ENCODE measurements at places on chromosomes 4 and X.

- DNase-seq, result no peak
These were observed 67.9 kb downstream of the SMARCA5 start for GRCh38 chr4:143581331-143581946.

GRCh38 chrX:145464650-145465049 lies 217.3 kb downstream of the SPANXN1 start:
- no peak for DNase-seq

DNA sequence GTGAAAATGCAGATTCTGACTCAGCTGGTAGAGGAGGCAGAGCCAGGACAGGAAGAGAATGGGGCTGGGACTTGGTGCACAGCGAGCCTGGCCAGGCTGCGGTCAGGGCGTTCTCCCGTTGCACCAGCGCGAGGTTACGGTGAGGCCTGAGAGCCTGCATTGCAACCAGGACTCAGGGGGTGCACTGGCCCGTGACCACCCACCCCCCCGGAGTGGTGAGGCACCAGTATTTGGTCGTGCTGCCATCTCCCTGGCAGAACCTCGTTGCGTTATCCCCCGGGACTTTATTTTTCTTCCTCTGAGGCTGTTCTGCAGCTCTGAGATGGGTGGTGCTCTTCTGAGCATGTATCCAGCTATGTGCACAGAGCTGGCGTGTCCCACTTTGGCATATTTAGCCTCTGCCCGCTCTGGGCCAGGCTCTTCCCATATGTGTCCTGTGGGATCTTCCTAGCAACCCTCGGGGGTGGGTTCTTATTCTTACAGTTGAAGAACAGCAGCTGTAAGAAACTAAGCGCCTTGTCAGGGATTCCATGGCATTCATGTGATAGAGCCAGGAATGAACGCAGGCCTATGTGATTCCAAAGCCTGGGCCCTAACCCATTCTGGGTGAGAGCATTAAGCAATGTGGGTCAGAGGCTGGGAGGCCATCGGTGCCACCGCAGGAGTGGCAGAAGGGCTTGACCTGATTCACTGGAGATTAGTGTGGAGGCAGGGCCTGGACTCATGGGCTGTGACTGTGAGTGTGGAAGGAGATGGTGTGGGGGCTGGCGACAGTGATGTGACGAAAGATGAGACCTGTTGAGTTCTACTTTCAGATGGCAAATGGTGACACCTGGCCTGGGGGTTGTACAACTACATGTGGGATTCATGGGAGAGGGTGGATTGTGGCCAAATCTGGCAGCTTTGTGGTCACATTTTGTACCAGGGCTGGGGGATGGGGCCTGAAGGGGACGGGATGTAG lies 3.1 kb downstream of the TADA2B start:
- DNase-seq, result no peak

- DNase-seq, result no peak
These were observed 9.4 kb upstream of the ADH1B start for GRCh38 chr4:99330648-99331047.

- no peak for DNase-seq
These were observed 689.4 kb upstream of the ATOH1 start for GRCh38 chr4:93139118-93139517.

- DNase-seq, result no peak
These were observed 7.7 kb downstream of the F8A2 start for GRCh38 chrX:155389634-155390033.

GRCh38 chr4:103496800-103497199 lies 223.0 kb downstream of the TACR3 start:
- no peak for DNase-seq

- no peak for DNase-seq
These were observed 19.9 kb upstream of the PABPC5 start for GRCh38 chrX:91414713-91415112.

GRCh38 chr4:62670514-62670913 lies 1470.4 kb downstream of the ADGRL3 start:
- no peak for DNase-seq

GRCh38 chrX:87525771-87526229 lies 8.2 kb downstream of the KLHL4 start:
- DNase-seq, result no peak

- DNase-seq, result no peak
These were observed 190.3 kb upstream of the PSAPL1 start for GRCh38 chr4:7625071-7625470.

- no peak for DNase-seq
These were observed 1064.7 kb upstream of the GRIA3 start for GRCh38 chrX:122119361-122119760.

DNA sequence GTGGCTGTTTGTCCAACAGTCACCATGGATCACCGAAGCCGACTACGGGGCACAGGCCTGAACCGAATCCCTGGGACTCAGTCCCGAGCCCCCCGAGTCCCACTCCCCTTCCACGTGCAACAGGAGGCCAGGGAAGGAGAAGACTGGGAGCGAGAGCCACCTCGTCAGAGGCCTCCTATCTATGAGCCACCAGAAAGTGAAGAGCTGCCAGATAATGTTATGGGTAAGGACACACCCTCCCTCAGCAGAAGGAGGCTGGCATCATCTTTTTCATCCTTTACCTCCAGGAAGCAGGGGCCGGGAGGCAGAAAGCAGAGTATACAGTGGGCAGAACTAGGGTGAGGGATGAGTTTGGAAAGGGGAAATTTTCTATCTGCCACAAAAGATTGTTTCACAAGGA lies 2.8 kb upstream of the PRDX4 start:
- no peak for DNase-seq

DNA sequence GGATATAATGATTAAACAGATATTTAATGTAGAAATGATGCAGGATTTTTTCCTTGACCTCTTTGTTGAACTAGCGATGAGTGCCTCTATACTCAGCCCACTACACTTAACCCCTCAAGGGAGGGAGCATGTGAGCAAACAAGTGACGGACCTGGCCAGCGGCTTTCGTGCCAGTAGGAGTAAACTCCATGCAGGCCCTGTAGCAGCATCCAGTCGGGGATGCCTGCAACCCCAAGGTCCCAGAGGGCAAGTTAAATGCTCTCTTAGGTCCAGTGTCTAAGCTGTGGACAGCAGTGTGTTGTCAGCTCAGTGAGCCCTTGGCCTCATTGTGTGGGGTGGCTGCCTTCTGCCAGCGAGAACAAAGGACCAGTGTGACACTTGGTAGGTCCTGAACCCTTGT lies 708.7 kb downstream of the TECRL start:
- no peak for DNase-seq

DNA sequence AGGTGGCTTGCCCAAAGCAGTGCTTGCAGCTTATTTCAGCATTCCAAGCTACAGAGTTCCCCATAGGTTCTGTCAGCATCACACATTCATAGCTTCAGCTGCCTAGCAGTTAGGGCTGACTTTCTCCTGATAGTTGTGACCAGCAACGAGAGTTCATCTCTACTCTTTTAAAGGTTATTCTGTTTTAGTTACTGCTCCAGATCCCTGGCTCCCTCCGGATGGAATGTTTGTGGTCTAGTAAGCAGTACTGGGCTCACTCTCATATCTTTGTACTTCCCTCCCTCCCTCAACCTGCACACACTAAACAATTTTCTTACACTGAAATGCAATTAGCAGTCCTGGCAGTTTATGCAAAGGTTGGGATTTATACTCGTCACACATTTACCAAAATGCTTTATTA lies 43.9 kb downstream of the PTTG2 start:
- DNase-seq, result no peak

GRCh38 chr4:174763454-174764104 lies 65.5 kb downstream of the GLRA3 start:
- no peak for DNase-seq

DNA sequence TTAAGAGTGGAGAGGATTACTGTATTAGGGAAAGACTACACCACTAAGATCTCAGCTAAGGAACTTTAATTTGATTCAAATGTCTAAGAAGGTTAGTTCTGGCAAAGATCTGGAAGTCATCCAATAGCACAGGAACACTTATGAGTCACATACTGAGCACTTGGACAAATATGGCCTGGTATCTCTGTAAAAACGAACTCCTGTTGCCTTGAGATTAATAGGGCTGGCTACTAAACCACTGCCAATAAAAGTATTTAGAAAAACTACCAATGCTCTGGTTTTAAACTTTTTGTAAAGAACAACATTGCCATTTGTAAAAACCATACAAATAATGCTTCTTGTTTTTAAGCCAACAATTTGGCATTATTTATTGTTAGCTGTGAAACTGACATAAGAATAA lies 70.5 kb downstream of the SEC24D start:
- DNase-seq, result no peak

- DNase-seq, result no peak
These were observed 18.0 kb upstream of the UBA1 start for GRCh38 chrX:47175588-47175980.

DNA sequence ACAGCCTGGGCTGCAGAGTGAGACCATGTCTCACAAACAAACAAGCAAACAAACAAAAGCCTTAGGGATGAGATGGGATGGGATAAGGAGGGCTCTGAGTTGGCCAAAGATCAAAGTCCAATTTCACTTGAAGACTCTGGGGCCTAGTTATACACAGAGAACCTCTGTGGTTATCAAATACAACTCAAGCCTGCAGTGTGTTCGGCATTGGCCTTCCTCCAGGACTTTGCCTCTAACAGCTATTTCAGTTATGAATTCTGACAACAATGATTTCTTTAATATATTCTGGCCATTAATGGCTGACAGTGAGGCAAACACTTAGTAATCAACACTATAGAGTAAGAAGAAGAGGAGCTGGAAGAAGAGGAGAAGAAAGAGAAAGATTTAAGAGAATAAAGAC lies 171.1 kb downstream of the PDGFRA start:
- DNase-seq, result no peak

- DNase-seq, result no peak
These were observed 2.7 kb downstream of the HS6ST2 start for GRCh38 chrX:132955690-132956089.

- DNase-seq, result no peak
These were observed 15.6 kb downstream of the ENOX2 start for GRCh38 chrX:130887376-130887775.

DNA sequence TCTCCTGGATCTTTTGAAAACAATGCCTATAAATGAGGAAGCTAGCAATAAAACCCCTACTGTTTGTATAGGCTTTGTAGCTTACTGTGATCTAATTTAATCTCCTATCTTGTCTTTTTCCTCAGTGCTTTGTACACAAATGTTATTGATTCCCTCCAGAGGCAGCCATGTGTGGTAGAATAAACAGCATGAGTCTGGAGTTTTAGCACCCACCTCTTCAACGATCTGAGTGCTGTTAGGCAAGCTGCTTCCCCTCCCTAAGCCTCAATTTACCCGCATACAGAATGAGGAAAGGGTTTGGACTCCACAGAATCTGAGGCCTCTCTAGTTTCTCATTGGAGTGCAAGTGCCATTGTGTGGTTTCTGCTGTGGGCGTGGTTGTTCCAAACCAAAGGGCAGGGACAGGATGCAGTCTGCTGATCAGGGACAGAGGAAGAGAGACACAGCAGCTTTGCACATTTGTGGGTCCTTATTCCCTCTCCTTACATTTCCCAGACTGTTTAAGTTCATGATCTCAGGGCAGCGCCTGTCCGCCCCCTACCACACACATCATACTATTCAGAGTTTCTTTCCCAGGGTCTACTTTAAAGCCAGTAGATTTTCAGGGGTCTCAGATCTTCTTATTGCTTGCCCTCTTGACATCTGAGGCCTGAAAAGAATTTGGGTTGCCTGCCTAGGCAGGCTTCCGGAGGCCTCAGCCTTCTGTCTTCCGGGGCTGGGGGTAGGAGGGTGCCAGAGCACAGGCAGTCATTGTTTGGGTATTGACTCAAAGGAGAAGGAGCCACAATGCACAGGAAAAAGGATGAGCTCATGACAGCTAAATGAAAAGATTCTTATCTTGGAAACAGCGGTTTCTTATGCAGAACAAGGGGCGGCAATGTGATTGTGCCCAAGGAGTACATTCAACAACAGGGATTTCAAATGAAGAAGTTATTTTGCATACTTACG lies 114.9 kb upstream of the TEX13D start:
- no peak for DNase-seq

DNA sequence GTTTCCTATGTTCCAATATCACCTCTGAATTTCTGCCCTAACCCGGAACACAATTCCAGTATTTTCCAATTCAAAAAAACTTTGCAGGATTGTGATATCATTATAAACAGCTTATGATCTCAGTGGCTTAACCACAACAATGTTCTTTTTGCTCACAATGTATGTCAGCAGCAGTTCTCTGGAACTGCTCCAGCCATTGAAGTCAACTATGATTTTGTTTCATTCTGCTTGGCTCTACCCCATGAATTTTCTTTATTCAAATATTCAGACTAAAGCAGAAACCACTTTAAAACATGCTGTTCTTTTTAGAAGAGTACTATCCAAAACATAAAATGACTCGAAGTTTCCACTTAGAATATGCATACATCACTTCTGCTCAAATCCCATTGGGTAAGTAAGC lies 1611.1 kb downstream of the ARAP2 start:
- DNase-seq, result no peak

GRCh38 chr4:87019246-87019791 lies 84.5 kb downstream of the AFF1 start:
- no peak for DNase-seq

- no peak for DNase-seq
These were observed 67.4 kb upstream of the HELT start for GRCh38 chr4:184950926-184951325.

DNA sequence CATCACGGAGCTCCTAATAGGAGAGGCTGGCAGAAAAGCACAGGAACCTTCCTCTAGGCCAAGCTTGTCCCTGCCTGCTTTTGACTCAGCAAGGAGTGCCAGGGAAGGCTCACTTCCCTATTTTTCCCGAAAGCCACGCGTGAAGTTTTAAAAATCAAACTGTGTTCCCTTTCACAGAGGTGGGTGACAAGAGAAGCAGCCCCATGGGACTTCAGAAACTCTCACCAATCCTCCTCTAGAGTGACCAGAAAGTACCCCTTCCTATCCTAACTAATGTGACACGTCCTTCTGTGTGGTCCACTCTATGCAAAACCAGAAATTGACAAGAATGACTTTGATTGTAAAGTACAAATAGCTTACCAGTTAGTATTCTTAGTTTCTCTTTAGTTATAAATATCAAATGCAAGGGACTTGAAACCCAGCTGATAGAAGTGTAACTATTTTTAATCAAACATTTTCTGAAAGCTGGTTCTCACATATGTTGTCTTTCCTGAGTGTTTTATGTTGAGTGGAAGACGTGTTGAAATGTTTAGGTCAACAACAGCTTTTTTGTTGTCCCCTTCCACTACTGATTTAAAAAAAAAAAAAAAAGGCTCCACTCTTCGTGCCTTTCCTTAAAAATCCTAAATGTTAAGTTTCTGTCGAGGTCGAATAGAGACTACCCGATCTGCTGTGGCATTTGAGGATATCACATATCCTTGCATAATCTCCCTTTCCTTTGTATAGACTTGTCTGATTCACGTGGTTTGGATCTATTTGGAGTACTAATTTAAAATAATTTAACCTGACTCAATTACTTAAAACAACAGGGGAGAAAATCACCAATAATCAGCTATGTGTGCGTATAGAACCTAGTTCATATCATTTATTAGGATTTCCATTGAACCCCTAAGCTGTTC lies 42.1 kb downstream of the NFKB1 start:
- no peak for DNase-seq

- no peak for DNase-seq
These were observed 537.3 kb upstream of the FTHL17 start for GRCh38 chrX:31609130-31609529.

GRCh38 chrX:17032351-17032750 lies 85.9 kb downstream of the REPS2 start:
- DNase-seq, result no peak

- DNase-seq, result no peak
These were observed 41.3 kb upstream of the ASMTL start for GRCh38 chrX:1493877-1494510.

GRCh38 chr4:137283737-137284136 lies 248.6 kb downstream of the PCDH18 start:
- DNase-seq, result no peak
